ENCODE measurements at places on chromosomes 6 and 20.

GRCh38 chr6:43901733-43902230, 131.8 kb downstream of the VEGFA start:
- no peak for DNase-seq

DNA sequence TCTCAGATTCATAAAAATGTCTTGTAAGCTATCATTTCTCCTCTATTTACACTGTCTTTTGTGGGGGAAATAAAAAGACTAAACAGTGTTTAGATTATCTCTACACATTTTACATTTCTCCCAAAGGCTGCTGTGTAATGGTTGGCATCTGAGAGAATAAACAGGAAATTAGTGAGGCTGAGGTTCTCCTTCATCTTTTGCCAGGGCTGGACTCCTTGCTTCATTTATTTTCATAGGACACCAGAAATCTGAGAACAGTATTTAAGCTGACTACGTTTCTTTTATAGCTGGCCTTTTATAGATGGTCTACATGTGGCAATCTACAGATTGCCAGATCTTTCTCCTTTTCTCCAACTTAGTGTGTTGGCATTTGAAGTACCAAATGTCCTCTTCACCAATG, 41.5 kb downstream of the PLCB4 start:
- no peak for DNase-seq

DNA sequence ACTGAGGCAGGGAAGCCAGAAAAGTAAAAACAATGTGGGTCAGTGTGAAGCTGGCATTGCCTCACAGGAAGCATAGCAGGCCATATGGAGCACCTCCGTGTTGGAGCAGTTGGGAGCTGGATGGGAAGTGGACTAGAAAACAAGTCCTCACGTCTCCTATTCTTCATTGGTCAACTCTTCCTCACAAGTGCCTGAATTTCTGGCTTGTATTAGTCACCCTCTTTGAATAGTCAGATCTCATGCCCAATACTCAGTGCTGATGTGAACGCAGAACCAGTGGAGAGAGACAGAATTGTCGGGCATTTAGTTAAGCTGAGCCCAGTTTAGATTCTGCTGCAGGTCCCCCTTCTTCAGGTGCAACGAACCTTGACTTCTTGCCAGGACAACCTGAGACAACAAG, 22.3 kb upstream of the RSPO3 start:
- no peak for DNase-seq

- DNase-seq, result no peak
Measured at GRCh38 chr6:117028256-117028655, 151.2 kb downstream of the RFX6 start.

DNA sequence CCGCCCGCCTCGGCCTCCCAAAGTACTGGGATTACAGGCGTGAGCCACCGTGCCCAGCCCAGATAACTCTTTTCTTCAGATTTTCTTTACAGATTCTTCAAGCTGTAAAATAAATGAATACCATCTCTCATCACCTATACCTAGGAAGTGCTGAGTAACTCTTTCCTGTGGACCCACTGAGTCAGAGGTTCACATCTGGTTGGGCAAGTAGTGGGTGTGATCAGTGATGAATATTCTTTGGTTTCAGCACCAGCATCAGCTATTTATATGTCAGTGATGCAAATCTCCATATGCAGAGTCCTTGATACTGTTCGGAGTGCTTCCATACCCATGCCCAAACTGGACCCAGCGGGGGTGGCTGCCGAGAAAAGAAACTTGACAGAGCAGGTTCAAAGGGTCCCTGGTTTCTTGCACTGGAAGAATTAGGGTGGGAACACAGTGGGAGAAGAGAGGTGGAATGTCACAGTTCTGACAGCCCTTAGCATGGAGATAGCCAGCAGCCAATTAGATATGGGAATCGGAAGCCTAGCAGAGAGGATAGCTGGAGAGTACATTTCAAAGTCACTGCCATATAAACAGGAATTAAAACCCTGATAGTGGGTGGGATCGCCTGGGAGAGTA, 64.9 kb upstream of the DDR1 start:
- DNase-seq, result no peak

- no peak for DNase-seq
Measured at GRCh38 chr6:97282238-97282725, 734 bp downstream of the MMS22L start.

- DNase-seq, result peak; percentile 76
Measured at GRCh38 chr20:46230801-46231282, 77.5 kb downstream of the CDH22 start.

GRCh38 chr20:48841196-48841874, 13.5 kb upstream of the PREX1 start:
- DNase-seq, result no peak

DNA sequence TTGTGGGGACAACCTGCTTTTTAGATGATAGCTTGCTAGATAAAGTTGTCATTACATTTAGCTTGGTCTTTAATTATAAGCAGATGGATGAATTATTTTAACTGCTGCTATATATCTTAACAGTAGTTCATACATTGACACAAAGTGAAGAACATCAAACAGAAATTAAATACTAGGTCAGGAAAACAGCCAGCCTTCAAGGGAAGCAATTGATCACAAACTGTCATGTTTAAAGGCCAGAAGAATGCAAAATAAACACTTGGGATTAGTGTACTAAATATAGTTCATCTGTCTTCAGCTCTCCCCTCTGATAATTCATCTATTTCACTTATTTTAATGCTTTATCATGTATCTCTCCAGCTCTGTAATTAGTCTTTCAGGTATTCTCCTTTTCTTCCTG, 225.1 kb upstream of the FERMT1 start:
- DNase-seq, result no peak

DNA sequence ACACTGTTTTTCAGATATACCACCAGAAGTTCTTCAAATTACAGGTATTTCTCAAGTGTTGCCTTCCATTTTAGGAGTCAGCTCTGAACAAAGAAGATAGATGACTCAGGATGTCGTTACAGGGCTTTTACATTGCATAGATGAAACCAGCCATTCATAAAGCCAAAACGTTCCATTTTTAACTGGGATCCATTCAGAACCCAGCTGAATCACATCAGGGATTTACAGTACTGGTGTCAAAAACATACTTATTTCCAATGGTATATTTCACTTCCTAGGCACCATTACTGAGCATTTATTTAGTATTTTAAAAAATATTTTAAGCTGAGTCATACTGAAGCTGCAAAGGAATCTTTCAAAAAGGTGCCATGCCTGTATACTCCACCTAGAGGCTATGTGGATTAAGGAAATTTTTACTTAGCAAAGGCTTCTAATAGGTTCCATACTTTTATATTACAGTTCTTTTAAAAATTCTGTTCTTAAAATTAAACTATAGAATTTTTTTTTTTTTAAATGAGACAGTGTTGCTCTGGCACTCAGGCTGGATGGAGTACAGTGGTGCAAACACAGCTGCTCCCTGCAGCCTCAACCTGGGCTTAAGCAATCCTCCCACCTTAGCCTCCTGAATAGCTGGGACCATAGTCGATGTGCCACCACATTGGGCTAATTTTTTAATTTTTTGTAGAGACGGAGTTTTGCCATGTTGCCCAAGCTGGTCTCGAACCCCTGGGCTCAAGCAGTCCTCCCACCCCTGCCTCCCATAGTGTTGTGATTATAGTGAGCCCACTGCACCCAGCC, 2.6 kb downstream of the ASF1A start:
- no peak for DNase-seq

GRCh38 chr6:150617496-150618460, 18.1 kb downstream of the PLEKHG1 start:
- no peak for DNase-seq

DNA sequence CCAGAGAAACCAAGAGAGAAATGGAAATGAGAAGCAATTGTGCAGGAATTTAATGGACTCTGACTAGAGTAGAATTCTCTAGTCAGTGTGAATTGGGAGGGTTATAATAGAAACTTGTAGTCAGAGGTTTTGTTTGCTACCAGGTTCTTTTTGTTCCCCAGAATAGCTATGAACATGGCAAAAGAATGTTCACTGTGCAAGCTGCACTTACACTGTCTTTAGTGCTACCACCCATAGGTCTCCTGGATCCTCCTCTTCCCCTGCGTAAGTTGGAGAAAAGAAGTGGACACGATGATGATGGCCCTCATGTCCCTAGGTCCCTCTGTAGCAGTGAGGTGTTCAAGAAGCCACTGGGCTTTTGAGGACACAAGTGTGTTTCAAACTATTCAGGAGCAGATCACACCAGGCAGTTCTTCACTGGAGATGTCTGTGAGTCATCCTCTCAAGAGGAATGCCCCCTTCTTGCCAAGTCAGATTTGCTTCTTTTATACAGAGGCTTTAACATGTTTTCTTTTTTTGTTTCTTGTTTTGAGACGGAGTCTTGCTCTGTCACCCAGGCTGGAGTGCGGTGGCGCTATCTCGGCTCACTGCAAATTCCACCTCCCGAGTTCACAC, 47.6 kb upstream of the SMIM8 start:
- DNase-seq, result no peak

- DNase-seq, result no peak
Measured at GRCh38 chr6:108914235-108915022, 66.2 kb downstream of the ARMC2 start.

- DNase-seq, result no peak
Measured at GRCh38 chr20:62282877-62283503, 19.8 kb upstream of the ADRM1 start.

- DNase-seq, result no peak
Measured at GRCh38 chr20:38135651-38136420, 29.2 kb downstream of the TGM2 start.
